Muscle of leg (tissue), 16 donors: ENCODE measurements at places on chromosomes 6 and 20. TPM values are rescaled to one million over a fixed set of nuclear protein-coding genes. Genes with fewer than 3 reads are reported as not detected.

GRCh38 chr20:13458860-13459451 lies 179.8 kb downstream of the TASP1 start:
- DNase-seq: no peak

DNA sequence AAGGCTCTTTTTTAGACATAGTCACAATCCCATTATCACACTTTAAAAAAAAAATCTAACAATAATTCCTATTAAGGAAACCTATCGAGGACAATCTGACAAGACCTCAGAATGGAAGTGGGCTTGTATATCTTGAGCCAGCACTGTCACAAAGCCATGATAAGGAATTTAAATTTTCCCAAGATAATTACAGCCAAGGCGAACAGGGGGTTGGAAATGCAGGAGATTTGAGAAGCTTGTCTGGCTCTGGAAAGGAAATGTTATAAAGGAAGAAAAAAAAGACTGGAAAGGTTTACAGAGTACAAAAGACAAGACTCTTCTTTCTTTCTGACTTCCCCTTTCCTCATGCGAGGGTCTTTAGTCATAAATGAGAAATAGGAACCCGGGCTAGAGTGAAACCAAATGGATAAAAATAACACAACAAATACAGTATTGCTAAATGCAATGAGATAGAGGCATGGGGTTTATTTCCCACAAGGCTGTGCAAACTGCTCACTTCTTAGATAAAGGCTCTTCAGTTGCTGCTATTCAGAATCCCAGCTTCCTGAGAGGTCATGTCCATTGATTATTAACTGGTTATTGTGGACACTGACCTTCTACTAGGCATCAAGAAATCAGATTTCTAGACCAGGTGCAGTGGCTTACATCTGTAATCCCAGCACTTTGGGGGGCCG lies 13.4 kb upstream of the GHRH start:
- peak; percentile 55 for DNase-seq

DNA sequence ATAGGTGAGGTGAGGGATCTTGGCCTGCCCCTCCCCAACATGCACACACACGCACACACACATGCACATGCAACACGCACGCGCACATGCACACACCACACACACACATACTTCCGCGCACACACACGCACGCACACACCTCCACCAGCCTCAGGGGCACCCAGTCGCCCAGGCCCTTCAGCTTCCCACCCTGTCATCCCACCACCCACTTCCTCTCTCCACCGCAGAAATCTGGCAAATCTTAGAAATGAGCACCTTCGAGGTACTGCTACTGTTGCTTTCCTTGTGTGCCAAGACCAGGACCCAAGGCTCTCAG lies 1.2 kb downstream of the SPDEF start:
- DNase-seq: no peak

- DNase-seq: peak; percentile 88
These were observed 81.3 kb upstream of the CCDC28A start for GRCh38 chr6:138692058-138692977.

DNA sequence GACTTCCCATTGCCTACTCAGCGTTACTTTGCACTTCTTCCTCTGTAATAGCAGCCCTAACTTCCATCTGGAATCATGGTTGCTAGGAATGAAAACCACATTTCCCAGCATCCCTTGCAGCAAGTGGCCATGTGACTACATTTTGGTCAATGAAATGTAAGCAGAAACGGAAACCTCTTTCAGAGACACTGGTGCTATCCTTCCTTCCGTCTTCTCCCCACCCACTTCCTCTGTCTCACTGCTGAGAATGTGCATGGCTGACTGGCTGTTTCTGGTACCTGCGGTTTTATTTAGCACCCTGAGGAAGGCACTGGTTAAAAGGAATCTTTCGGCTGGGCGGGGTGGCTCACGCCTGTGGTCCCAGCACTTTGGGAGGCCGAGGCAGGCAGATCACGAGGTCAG lies 107.4 kb downstream of the SCML4 start:
- peak; percentile 27 for DNase-seq

- no peak for DNase-seq
These were observed 615.3 kb upstream of the BTBD3 start for GRCh38 chr20:11302436-11302835.

- no peak for DNase-seq
These were observed 42.2 kb downstream of the SNX9 start for GRCh38 chr6:157865249-157865648.

DNA sequence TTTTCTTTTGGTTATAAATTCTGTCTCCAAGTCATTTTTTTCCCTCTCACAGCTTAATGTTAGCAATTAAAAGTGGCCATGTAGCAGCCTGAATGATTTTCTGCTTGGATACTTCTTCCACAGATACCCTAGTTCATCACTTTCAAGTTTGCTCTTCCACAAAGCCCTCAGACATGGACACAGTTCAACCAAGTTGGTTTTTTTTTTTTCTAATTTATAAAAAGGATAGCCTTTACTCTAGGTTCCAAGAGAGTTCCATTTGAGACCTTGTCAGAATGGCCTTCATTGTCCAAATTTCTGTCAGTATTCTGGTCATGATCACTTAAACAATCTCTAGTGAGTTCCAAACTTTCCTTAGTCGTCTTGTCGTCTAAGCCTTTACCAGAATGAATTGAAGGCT lies 40.0 kb downstream of the RSPH3 start:
- DNase-seq: no peak

- DNase-seq: no peak
These were observed 27.6 kb downstream of the CD40 start for GRCh38 chr20:46145713-46146112.

Gene PSORS1C2
- total RNA-seq: not detected

Gene SYCP2
- 3.1 TPM for total RNA-seq
